ENCODE measurements at places on chromosomes 3 and 15. TPM values are rescaled to one million over a fixed set of nuclear protein-coding genes. Genes with fewer than 3 reads are reported as not detected.

DNA sequence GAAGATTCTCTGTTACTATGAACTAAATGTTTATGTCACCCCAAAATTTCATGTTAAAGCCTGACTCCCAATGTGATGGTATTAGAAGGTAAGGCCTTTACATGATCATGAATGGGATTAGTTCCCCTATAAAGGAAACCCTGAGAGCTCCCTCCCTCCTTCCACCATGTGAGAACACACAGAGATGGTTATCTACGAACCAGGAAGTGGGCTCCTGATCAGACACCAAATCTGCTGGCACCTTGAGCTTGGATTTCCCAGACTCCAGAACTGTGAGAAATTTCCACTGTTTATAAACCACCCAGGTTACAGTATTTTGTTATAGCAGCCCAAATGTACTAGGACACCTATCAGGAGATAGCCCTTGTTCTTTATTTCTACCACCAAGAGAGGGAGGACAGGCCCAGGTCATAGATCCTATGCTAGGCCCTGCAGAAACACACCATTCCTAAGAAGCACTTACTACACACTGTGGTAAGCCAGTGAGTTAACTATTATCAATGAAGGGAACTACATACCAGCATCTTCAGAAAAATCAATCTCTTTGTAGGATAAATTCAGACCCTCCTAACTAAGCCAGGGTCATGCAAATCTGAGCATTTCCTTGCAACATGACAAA, 59.0 kb downstream of the PRKAR2A start:
- no peak for DNase-seq

DNA sequence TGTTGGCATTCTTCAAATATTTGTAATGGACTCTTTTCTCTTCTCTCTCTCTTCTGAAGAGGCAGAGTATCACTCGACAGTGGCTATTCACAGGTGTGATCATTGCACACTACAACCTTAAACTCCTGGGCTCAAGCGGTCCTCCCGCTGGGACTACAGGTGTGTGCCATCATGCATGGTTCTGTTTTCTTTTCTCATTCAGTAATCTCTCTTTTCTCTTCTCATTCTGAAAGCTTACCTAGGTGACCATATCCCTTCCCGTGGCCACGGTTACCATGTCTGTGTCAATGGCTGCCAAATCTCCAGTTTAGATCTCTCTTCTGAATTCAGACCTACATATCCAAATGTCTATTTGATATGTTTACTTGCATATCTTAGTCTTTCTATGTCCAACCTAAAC, 96.3 kb downstream of the SOX2 start:
- no peak for DNase-seq

GRCh38 chr3:21505711-21506460, 245.1 kb downstream of the ZNF385D start:
- DNase-seq, result no peak

- DNase-seq, result no peak
Measured at GRCh38 chr3:58071480-58071971, 63.3 kb downstream of the FLNB start.

- DNase-seq, result no peak
Measured at GRCh38 chr3:150069154-150069527, 98.4 kb upstream of the PFN2 start.

GRCh38 chr15:47877836-47878235, 160.5 kb downstream of the SEMA6D start:
- DNase-seq, result no peak

- no peak for DNase-seq
Measured at GRCh38 chr3:52777959-52778805, 783 bp downstream of the ITIH1 start.

- no peak for DNase-seq
Measured at GRCh38 chr3:48678056-48678455, 7.7 kb downstream of the NCKIPSD start.

- DNase-seq, result no peak
Measured at GRCh38 chr3:176789947-176790346, 407.3 kb downstream of the TBL1XR1 start.

DNA sequence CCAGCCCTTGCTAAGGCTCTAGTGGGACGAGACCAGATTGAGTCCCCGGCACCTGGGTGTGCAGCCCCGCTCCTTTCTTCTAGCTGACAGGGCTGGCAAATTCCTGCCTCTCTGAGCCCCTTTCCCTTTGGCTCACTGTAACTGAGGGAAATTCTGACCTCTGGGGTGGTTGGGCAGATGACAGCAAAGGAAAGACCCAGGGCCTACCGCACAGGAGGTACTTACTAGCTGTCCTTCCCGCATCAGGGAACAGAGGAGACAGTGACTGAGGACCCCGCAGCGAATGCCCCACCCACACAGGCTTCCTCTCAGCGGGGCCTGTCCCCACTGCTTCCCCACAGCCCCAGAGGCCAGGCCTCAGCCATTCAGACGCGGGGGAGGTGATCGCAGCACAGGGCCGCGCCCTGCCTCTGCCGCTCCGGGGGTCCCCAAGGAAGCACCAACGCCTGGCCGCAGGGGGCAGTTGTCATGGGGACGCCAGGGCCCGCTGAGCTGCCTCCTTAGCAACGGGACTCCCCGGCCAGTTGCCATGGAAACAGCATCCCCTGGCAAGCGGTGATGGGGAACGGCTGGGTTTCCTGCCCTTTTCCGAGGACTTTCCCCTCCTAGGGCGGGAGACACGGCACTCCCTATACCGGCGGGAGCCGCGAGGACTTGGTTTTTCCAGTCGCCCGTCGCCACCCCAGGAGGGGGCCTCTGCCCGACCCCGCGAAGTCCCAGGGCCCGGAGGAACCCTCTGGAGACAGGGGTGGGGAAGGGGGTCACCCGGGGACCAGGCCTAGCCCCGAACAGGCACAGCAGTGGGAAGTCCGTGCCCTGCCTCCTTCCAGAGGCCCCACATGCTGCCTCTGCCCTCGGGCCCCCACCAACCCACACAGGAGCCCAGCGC, 50.1 kb downstream of the HCN4 start:
- DNase-seq, result no peak

The IL17RE gene
- polyA plus RNA-seq, result 2.2 TPM

The TEX55 gene
- polyA plus RNA-seq, result not detected

The ALPK3 gene
- 0.06 TPM for polyA plus RNA-seq

The CHRD gene
- 0.83 TPM for polyA plus RNA-seq
